Mesenchymal stem cell (in vitro differentiated cells and primary cell): ENCODE measurements at places on chromosomes 3 and 15.

- no peak for DNase-seq
- no peak overlapping the region for H3K4me3 ChIP-seq
- no peaks in the 10 kb centered on the region for H3K36me3 ChIP-seq
- H3K27ac ChIP-seq: no peak overlapping the region
- H3K4me1 ChIP-seq: peaks cover 14% of the 10 kb centered on the region
Observed at GRCh38 chr3:170044795-170045244, 7.0 kb downstream of the GPR160 start.

GRCh38 chr3:116579840-116580239 is 129.7 kb upstream of the TUSC7 start:
- H3K36me3 ChIP-seq: no peaks in the 10 kb centered on the region
- H3K27ac ChIP-seq: no peak overlapping the region
- DNase-seq: peak; percentile 11
- H3K4me3 ChIP-seq: no peak overlapping the region

DNA sequence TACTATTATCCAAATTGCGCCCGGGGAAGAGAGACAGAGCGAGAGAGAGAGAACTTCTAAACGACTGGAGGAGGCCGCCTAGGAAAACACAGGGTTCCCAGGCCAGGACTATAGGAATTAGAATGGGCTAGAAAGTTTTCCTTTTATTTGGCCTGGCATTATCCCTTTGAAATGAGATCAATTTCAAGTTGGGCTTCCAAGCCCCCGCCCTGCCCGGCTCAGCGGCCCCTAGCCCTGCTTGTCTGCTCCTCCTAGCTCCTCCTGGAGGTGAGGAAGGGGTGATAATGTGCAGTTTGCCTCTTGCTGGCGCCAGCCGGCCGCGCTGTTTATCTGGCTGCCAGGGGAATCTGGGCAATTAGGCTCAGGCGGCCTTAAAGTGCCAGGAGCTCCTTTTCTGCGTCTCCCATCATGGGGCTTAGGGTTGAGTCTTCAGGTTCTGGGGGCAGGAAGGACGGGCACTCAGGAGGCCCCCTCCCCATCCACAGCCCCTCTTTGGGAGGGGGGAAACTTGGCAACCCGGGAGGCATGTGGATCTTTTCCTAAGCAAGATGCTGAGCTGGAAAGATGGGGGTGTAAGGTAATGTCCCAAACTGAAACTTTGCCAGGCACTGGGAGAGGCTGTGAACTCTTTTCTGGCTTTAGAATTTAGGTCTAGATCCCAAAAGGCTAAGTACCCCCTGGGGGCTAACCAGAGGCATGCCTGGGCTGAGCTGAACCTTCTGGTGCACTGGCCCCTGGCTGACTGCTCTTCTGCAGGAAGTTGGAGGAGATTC is 5.5 kb downstream of the SMAD6 start:
- H3K36me3 ChIP-seq: peaks cover 68% of the 10 kb centered on the region
- H3K27ac ChIP-seq: peak overlapping the region; percentile 25
- peaks cover 36% of the 10 kb centered on the region for H3K4me1 ChIP-seq

- H3K27ac ChIP-seq: no peak overlapping the region
- no peaks in the 10 kb centered on the region for H3K4me1 ChIP-seq
- H3K27me3 ChIP-seq: peaks cover 12% of the 10 kb centered on the region
- no peaks in the 10 kb centered on the region for H3K36me3 ChIP-seq
Observed at GRCh38 chr3:46289966-46290365, 47.7 kb downstream of the CCR3 start.

DNA sequence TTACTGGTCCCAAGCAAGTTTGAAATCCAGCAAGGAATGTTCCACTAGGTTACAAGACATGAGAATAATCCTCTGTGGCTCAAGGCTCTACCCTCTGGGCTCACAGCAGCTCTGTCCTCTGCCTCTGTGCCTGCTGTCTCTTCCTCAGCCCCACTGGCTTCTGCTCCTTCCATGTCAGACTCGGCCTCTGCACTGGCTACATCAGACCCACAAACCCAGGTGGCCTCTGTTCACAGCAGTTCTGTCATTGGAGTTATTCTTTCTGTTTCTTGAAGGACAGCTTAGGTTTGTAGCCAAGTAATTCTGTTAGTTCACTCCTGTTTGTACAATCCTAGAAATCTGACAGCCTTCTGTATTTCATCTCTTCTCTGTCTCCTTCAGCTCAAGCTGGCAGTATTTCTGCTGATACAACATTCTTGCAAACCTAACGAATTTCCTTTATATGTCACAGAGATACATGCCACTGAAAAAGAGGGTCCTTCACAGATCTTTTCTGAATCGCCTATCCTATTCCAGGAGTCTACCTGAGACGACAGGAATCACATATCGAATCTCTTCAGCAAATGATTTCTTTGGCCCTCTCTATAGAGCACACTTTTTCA is 227.8 kb upstream of the PLSCR5 start:
- no peak for DNase-seq
- no peak overlapping the region for H3K27ac ChIP-seq
- no peaks in the 10 kb centered on the region for H3K4me1 ChIP-seq
- no peak overlapping the region for H3K4me3 ChIP-seq
- H3K36me3 ChIP-seq: no peaks in the 10 kb centered on the region

DNA sequence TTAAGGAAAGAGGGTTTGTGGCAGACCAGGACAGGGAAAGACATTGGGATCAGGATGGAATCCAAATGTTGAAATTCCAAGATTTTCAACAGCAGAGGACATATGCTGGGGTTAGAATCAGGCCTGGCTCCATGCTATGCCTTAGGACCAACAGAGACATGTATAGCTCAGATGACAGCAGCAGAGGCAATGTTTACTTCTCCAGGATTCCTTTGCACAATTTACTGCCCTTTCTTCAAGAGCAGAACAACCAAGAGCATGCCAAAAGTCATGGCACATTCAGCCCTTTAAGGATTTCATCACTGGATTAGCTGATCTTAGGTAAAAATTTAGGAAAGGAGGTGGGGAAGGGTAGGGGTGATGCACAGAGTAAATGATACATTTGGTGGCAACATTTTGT is 69.6 kb upstream of the GSK3B start:
- H3K27ac ChIP-seq: no peak overlapping the region
- no peaks in the 10 kb centered on the region for H3K27me3 ChIP-seq
- H3K4me1 ChIP-seq: peaks cover 2% of the 10 kb centered on the region
- no peak overlapping the region for H3K4me3 ChIP-seq
- DNase-seq: peak; percentile 53

GRCh38 chr3:186425788-186426730 is 64.0 kb upstream of the DGKG start:
- DNase-seq: peak; percentile 59
- H3K36me3 ChIP-seq: no peaks in the 10 kb centered on the region
- H3K27me3 ChIP-seq: peaks cover 10% of the 10 kb centered on the region
- H3K4me3 ChIP-seq: no peak overlapping the region
- no peak overlapping the region for H3K27ac ChIP-seq
- H3K4me1 ChIP-seq: peaks cover 4% of the 10 kb centered on the region

DNA sequence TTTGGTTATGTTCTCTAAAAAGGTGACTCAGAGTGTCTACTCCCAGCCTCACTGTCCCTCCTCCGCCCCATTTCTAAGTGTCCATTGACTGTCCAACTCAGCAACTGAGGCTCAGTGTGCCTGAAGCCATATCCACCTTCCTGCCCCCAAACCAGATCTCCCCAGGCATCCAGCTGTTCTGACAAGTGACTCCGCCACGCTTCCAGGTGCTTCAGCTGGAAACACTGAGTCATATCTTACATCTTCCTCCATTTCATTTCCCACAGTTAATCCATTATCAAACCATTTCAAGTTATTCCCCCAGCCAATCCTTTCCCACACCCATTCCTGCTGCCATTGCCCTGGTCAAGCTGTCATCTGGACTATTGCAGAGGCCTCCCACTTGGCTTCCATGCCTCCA is 17.1 kb downstream of the MAGEF1 start:
- H3K27ac ChIP-seq: no peak overlapping the region
- no peak for DNase-seq
- H3K4me3 ChIP-seq: no peak overlapping the region
- no peaks in the 10 kb centered on the region for H3K36me3 ChIP-seq
- peaks cover 8% of the 10 kb centered on the region for H3K4me1 ChIP-seq

GRCh38 chr15:43169888-43170287 is 15.3 kb upstream of the CCNDBP1 start:
- no peak overlapping the region for H3K4me3 ChIP-seq
- DNase-seq: peak; percentile 24
- H3K27me3 ChIP-seq: no peaks in the 10 kb centered on the region
- peaks cover 4% of the 10 kb centered on the region for H3K4me1 ChIP-seq

- H3K36me3 ChIP-seq: peaks cover 4% of the 10 kb centered on the region
- H3K4me3 ChIP-seq: peak overlapping the region; percentile 9
- DNase-seq: no peak
- peaks cover 9% of the 10 kb centered on the region for H3K4me1 ChIP-seq
Observed at GRCh38 chr15:43821505-43821904, 3.0 kb downstream of the MFAP1 start.

- H3K4me3 ChIP-seq: peak overlapping the region; percentile 87
- no peaks in the 10 kb centered on the region for H3K27me3 ChIP-seq
- H3K4me1 ChIP-seq: peaks cover 8% of the 10 kb centered on the region
- H3K36me3 ChIP-seq: no peaks in the 10 kb centered on the region
- DNase-seq: peak; percentile 91
- H3K27ac ChIP-seq: peak overlapping the region; percentile 70
Observed at GRCh38 chr3:120559242-120560061, 36.7 kb upstream of the NDUFB4 start.

DNA sequence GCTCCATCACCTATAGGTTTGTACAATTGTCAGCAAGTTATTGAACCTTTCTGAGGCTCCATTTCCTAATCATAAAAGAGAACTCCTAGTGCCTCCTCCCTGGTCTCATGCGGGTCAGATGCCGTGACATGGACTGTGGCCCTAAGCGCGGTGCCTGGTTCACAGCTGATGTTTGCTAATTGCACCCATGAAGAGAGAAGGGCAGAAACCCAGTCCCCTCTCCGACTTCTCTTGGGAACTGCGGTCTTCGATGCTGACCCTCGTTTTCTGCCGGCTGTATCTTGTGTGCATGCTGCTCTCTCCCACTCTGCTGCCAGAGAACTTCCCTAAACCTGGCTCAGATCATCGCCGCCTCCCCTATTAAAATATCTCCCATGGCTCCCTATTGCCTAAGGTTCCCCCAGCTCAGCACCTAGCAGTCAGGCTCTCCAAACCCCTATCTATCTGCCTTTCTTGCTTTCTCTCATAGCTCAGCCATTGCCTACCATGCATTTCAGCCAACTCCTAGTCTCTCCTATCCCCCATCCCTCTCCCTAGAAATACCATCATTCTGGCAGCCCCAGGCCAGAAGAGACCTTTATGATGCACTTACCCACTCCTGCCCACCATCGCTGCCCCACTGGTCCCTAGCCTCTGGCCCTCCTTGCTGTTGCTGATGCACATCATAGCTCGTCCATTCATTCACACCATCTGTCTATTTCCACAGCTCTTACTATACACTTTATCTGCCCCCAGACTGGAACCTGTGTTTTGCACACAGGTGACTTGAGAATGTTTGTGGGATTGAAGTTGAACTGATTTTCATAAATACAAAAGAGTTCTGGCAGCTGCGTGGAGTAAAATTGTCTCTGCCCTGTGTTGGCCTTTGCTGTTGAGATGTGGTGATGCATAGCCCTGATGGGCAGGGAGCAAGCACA is 6.6 kb downstream of the ISG20 start:
- no peaks in the 10 kb centered on the region for H3K27me3 ChIP-seq
- no peak for DNase-seq
- H3K36me3 ChIP-seq: no peaks in the 10 kb centered on the region
- peaks cover 9% of the 10 kb centered on the region for H3K4me1 ChIP-seq

- H3K27me3 ChIP-seq: no peaks in the 10 kb centered on the region
- no peak overlapping the region for H3K4me3 ChIP-seq
- no peak for DNase-seq
- H3K27ac ChIP-seq: no peak overlapping the region
- no peaks in the 10 kb centered on the region for H3K36me3 ChIP-seq
Observed at GRCh38 chr3:102332205-102332604, 102.6 kb upstream of the ZPLD1 start.

DNA sequence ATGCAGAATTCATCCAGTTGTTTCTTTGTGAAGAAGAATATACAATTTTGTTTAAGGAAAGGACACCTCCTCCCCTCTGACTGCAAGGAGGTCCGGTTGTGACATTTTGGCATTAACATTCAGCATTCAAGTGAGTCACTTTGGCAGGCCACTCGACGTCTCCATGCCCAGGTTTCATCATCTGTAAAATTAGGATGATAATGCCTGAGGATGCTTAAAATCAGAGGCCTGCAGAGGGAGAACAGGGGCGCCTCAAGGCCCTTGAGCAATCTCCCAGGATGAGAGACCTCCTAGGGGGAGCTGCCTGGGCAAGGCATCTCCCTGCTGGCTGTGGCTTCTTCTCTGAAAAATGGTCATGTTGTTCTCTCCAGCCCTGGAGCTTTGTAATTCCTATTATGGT is 236.0 kb downstream of the CACNA2D3 start:
- H3K27me3 ChIP-seq: no peaks in the 10 kb centered on the region
- no peaks in the 10 kb centered on the region for H3K4me1 ChIP-seq
- H3K4me3 ChIP-seq: no peak overlapping the region

GRCh38 chr3:131350506-131350905 is 31.1 kb upstream of the NUDT16 start:
- H3K4me3 ChIP-seq: no peak overlapping the region
- DNase-seq: no peak
- H3K27ac ChIP-seq: peak overlapping the region; percentile 33
- H3K27me3 ChIP-seq: no peaks in the 10 kb centered on the region
- H3K36me3 ChIP-seq: no peaks in the 10 kb centered on the region
- peaks cover 3% of the 10 kb centered on the region for H3K4me1 ChIP-seq

GRCh38 chr3:21654241-21654640 is 96.8 kb downstream of the ZNF385D start:
- no peaks in the 10 kb centered on the region for H3K27me3 ChIP-seq
- no peak overlapping the region for H3K27ac ChIP-seq
- H3K4me3 ChIP-seq: no peak overlapping the region
- no peak for DNase-seq
- peaks cover 6% of the 10 kb centered on the region for H3K36me3 ChIP-seq

- H3K4me1 ChIP-seq: peaks cover 38% of the 10 kb centered on the region
- peaks cover 44% of the 10 kb centered on the region for H3K36me3 ChIP-seq
- H3K27ac ChIP-seq: no peak overlapping the region
- no peak for DNase-seq
- no peaks in the 10 kb centered on the region for H3K27me3 ChIP-seq
- H3K4me3 ChIP-seq: no peak overlapping the region
Observed at GRCh38 chr3:124797426-124797945, 67.2 kb downstream of the UMPS start.

GRCh38 chr3:133401374-133402135 is 1.7 kb downstream of the BFSP2 start:
- no peaks in the 10 kb centered on the region for H3K27me3 ChIP-seq
- H3K36me3 ChIP-seq: no peaks in the 10 kb centered on the region
- no peak for DNase-seq
- no peaks in the 10 kb centered on the region for H3K4me1 ChIP-seq
- no peak overlapping the region for H3K4me3 ChIP-seq

DNA sequence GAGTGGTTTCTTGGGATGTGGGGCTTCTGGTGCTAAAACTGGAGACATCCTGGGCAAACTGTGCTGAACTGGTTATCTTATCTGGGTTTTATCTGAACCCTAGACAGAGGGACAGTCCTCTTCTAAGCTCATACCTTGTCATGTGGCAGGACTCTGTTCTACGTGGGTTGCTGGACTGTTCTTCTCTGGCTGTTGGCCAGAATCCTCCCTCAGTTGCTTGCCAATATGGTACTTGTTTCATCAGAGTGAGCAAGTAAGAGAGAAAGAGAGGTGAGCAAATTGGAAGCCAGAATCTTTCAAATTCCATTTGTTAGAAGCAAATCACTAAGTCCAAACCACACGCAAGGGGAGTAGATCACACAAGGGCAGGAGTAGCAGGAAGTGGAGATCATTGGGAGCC is 291.5 kb upstream of the TBL1XR1 start:
- no peaks in the 10 kb centered on the region for H3K27me3 ChIP-seq
- H3K36me3 ChIP-seq: no peaks in the 10 kb centered on the region
